GM23248 (cell line): ENCODE measurements at places on chromosomes 1 and 21. TPM values are rescaled to one million over a fixed set of nuclear protein-coding genes. Genes with fewer than 3 reads are reported as not detected.

GRCh38 chr1:192993426-192994085 is 65.6 kb downstream of the UCHL5 start:
- no peak overlapping the region for H3K4me3 ChIP-seq
- H3K4me1 ChIP-seq: no peaks in the 10 kb centered on the region
- H3K36me3 ChIP-seq: peaks cover 5% of the 10 kb centered on the region; the same call in 1 of the 2 replicates
- H3K27me3 ChIP-seq: no peaks in the 10 kb centered on the region

DNA sequence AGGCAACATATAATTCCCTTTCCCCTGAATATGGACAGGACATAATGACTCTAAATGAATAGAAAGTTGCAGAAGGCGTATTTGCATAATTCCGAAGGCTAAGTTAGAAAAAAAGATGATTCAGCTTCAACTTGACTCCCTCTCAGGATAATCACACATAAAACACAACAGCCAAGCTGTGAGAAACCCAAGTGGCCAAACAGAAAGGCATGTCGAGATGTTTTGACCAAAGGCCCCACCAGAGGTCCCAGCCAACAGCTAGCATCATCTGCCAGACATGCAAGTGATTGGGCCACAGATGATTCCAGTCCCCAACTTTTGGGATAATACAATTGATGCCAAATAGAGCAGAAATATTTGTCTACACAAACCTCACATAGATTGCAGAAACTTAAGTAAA is 444.9 kb downstream of the LTN1 start:
- DNase-seq: peak; percentile 30
- no peaks in the 10 kb centered on the region for H3K36me3 ChIP-seq
- peaks cover 16% of the 10 kb centered on the region for H3K4me1 ChIP-seq
- no peak overlapping the region for H3K4me3 ChIP-seq
- H3K27me3 ChIP-seq: no peaks in the 10 kb centered on the region
- no peak overlapping the region for H3K27ac ChIP-seq

GRCh38 chr1:173507205-173507846 is 30.2 kb downstream of the PRDX6 start:
- no peaks in the 10 kb centered on the region for H3K27me3 ChIP-seq
- peak; percentile 83 for DNase-seq
- peaks cover 10% of the 10 kb centered on the region for H3K4me1 ChIP-seq
- no peaks in the 10 kb centered on the region for H3K36me3 ChIP-seq

- no peaks in the 10 kb centered on the region for H3K4me1 ChIP-seq
- H3K36me3 ChIP-seq: 0 out of 2 replicates have a peak, but pooled peaks cover 6% of the 10 kb centered on the region
- no peak overlapping the region for H3K4me3 ChIP-seq
- no peaks in the 10 kb centered on the region for H3K27me3 ChIP-seq
Measured at GRCh38 chr1:88787023-88787903, 103.2 kb downstream of the PKN2 start.

DNA sequence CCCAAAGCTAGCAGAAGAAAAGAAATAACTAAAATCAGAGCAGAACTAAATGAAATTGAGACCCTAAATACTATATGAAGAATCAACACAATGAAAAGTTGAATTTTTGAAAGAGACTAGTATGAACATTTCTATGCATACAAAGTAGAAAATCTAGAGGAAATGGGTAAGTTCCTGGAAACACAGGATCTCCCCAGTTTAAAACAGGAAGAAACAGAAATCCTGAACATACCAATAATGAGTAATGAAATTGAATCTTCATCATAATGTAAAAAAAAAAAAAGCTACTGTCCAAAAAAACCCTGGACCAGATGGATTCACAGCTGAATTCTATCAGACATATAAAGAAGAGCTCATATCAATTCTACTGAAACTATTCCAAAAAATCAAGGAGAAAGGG is 233.5 kb downstream of the PLPP3 start:
- H3K4me3 ChIP-seq: no peak overlapping the region
- no peaks in the 10 kb centered on the region for H3K4me1 ChIP-seq
- no peak for DNase-seq
- H3K36me3 ChIP-seq: no peaks in the 10 kb centered on the region

DNA sequence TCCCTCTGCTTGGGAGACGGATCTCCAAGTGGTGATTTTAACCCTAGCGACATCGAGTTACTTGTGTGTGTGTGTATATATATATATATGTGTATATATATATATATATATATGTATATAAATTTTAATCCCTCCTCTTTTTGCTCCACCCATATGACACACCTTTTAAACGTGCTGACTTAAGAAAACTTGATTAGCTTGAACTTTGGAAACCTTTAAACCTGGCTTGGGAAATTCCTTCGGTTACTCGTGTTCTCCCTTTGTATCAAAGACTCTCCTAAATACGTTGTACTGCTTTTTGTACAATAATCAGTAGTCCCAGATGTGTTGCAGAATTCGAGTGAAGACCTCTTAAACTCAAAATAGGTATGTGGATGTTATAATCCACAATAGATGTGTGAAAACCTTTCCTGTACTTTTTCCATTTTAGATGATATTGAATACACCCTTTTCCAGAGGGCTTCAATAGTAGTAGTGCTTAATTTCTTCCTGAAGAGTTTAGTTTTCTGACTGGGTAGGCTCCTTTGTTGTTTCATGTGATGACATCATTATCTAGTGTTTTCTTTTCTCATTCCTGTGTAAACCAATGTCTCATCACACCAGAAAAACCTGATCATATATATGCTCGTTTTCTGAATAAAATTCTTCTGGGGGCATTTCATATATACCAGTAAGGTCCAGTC is 1.4 kb downstream of the RNF11 start:
- peak overlapping the region; percentile 82 for H3K4me3 ChIP-seq
- no peaks in the 10 kb centered on the region for H3K36me3 ChIP-seq
- DNase-seq: peak; percentile 74
- H3K27ac ChIP-seq: peak overlapping the region; percentile 83

- H3K36me3 ChIP-seq: no peaks in the 10 kb centered on the region
- DNase-seq: peak; percentile 75
- H3K4me3 ChIP-seq: peak overlapping the region; percentile 12; the same call in 1 of the 2 replicates
- peaks cover 20% of the 10 kb centered on the region for H3K4me1 ChIP-seq
- no peak overlapping the region for H3K27ac ChIP-seq
- H3K27me3 ChIP-seq: no peaks in the 10 kb centered on the region
Measured at GRCh38 chr1:184315254-184315653, 71.6 kb upstream of the C1orf21 start.

- no peaks in the 10 kb centered on the region for H3K27me3 ChIP-seq
- peaks cover 22% of the 10 kb centered on the region for H3K4me1 ChIP-seq
- H3K27ac ChIP-seq: no peak overlapping the region
- H3K4me3 ChIP-seq: no peak overlapping the region
- H3K36me3 ChIP-seq: no peaks in the 10 kb centered on the region
- no peak for DNase-seq
Measured at GRCh38 chr1:201673915-201674314, 135.0 kb downstream of the NAV1 start.

The ZC3H11A gene
- 73.3 and 81.6 TPM in 2 replicates for total RNA-seq

DNA sequence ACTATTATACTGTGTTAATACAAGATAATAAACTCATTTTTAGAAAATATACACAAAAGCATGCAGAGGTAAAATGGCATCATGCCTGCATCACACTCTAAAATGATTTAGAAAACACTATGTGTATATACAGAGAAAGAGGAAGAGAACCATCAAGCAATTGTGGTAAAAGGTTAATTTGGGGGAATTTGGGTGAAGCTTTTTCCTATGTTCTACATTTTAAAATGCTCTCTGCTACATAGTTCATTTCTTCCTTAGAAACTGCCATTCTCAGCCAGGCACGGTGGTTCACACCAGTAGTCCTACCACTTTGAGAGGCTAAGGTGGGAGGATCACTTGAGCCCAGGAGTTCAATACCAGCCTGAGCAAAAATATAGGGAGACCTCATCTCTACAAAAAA is 44.1 kb downstream of the GON4L start:
- H3K27ac ChIP-seq: no peak overlapping the region
- no peak overlapping the region for H3K4me3 ChIP-seq
- H3K27me3 ChIP-seq: no peaks in the 10 kb centered on the region
- DNase-seq: no peak

DNA sequence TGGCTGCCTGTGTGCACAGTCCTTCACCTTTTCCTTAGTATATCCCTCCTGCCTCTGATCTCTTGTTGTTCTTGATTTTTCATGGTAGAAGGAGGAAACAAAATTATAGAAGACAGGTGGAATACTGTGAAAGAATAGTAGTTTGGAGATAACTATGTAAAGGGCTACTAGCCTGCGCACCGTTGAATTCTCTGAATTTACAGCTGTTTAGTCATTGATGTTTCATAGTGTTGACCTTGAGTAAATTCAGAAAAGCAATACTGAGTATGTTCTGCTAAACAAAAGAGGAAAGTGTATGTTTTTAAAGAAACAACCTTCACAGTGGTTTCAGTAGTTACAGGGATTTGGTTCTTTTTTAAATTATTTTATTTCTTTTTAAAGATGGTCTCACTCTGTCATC is 18.1 kb downstream of the CAMTA1 start:
- no peak overlapping the region for H3K4me3 ChIP-seq
- peak; percentile 45 for DNase-seq
- no peak overlapping the region for H3K27ac ChIP-seq
- peaks cover 38% of the 10 kb centered on the region for H3K4me1 ChIP-seq
- no peaks in the 10 kb centered on the region for H3K27me3 ChIP-seq

DNA sequence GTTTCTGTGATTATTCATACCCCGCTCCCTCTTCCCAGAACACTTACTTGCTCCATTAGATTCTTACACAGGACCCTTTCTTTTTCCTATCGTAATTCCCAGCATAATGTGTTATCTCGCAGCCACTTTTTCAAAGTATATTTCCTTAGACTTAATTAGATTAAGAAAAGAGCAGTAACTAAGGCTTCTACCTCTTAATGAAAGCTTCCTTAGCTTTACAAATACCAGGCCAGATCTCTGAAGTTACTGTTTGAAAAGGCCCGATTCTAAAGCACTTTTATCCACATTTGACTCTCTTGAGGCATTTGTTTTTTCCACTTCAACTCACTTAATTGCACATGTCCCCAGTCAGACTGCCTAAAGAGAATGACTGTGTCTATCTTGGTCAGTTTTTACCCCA is 1264.3 kb upstream of the ADGRL2 start:
- H3K27me3 ChIP-seq: no peaks in the 10 kb centered on the region
- no peak for DNase-seq
- no peak overlapping the region for H3K27ac ChIP-seq
- no peaks in the 10 kb centered on the region for H3K4me1 ChIP-seq

DNA sequence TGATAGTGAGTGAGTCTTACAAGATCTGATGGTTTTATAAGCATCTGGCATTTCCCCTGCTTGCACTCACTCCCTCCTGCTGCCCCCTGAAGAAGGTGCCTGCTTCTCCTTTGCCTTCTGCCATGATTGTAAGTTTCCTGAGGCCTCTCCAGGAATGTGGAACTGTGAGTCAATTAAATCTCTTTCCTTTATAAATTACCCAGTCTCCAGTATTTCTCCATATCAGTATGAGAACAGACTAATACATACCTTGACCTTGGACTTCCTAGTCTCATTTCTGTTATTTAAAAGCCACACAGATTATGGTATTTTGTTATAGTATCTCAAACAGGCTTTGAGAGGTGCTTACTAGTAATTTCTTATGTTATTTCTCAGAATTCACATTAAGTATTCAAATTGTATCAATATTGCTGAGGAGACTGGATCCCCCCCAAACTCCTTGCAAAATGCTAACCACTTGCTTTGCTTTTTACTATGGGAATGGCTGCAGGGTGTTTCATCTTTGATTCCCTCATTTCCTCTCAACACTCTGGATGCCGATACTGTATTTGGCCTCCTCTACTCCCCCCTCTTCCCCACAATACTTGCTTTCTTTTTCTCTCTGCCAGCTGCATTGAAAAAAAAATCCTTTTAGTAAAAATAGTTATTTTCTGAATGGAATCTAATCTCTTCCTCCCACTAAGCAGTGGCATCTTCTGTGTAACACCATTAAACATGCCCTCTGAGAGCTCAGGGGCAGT is 96.9 kb upstream of the WLS start:
- no peak overlapping the region for H3K4me3 ChIP-seq
- no peak overlapping the region for H3K27ac ChIP-seq
- H3K36me3 ChIP-seq: no peaks in the 10 kb centered on the region
- no peak for DNase-seq
- peaks cover 43% of the 10 kb centered on the region for H3K4me1 ChIP-seq

The TAF5L gene
- total RNA-seq: 13.2 and 24.2 TPM in 2 replicates

DNA sequence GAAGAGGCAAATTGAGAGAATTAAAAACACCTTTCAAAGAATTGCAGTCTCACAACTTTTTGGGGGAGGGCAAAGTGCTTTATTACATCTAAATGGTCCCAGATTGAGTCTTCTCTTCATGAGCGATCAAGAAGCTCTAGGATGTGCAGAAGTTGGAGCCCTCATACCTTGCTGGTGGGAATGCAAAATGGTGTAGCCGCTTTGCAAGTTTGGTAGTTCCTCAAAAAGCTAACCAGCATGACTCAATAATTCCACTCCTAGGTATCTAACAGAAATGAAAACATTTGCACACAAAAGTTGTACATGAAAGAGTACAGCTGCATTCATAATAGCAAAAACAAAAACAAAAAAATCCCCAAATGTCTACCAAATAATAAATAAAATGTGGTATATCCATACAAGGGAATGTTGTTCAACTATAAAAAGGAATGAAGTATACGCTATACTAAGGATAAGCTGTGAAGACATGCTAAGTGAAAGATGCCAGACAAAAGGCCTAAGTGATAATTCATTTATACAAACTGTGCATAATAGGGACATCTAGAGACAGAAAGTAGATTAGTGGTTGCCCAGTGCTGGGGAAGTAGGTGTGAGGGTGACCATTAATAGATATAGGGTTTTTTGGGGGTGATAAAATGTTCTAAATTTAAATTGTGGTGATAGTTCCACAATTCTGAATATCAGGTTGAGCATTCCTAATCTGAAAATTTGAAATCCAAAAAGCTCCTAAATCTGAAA is 55.2 kb downstream of the SELENOF start:
- H3K27ac ChIP-seq: no peak overlapping the region
- DNase-seq: no peak
- no peaks in the 10 kb centered on the region for H3K27me3 ChIP-seq
- no peaks in the 10 kb centered on the region for H3K4me1 ChIP-seq
- 0 out of 2 replicates have a peak, but pooled peaks cover 7% of the 10 kb centered on the region for H3K36me3 ChIP-seq
- no peak overlapping the region for H3K4me3 ChIP-seq

DNA sequence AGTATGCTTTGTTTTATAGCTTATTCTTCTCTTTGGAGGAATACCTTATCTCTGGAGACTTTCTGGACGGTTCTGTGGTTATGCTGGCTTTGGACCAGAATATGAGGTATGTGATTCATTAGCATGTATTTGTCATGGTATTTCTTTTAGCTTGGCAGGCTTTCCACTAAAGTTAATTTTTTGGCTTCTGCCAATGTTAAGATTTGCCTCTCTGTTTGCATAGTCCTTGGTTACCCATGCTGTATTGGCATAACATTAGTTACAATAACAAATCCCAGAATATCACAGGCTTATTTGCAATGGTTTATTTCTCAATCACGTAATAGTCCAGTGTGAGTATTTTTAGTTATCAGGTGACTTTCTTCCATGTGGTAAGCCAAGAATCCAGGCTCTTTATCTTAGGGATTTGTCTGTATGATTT is 9.7 kb downstream of the ZMPSTE24 start:
- H3K4me1 ChIP-seq: peaks cover 44% of the 10 kb centered on the region
- H3K27ac ChIP-seq: peak overlapping the region; percentile 94
- peaks cover 43% of the 10 kb centered on the region for H3K36me3 ChIP-seq
- 0 out of 2 replicates have a peak overlapping the region, but pooled peaks have one; percentile 1 for H3K4me3 ChIP-seq

- H3K27ac ChIP-seq: no peak overlapping the region
- H3K4me3 ChIP-seq: no peak overlapping the region
- no peaks in the 10 kb centered on the region for H3K4me1 ChIP-seq
- DNase-seq: no peak
Measured at GRCh38 chr1:9628541-9629444, 22.7 kb upstream of the PIK3CD start.

The NR5A2 gene
- total RNA-seq: 0.13 and 0.65 TPM in 2 replicates
